ENCODE measurements at places on chromosomes 6 and 20.

- no peak for DNase-seq
Observed at GRCh38 chr6:151753581-151753980, 53.9 kb upstream of the ESR1 start.

DNA sequence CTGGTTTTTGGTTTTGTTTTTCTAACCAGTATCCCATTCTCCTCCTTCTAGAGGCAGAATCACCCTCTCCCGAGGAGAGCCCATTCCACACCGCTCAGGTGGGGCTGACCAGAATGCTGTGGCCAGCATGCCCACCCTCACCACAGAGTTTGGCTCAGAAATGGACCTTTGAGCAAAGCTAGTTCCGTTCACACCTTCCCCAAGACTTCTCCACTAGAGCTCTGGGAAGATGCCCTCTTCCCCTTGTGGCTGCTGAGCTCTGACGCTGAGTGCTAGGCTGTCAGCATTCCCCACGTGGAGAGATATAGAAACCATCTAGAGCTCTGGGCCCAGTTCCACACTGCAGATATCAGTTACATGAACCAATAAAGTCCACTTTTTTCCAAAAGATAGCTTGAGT is 7.9 kb downstream of the GPLD1 start:
- no peak for DNase-seq

DNA sequence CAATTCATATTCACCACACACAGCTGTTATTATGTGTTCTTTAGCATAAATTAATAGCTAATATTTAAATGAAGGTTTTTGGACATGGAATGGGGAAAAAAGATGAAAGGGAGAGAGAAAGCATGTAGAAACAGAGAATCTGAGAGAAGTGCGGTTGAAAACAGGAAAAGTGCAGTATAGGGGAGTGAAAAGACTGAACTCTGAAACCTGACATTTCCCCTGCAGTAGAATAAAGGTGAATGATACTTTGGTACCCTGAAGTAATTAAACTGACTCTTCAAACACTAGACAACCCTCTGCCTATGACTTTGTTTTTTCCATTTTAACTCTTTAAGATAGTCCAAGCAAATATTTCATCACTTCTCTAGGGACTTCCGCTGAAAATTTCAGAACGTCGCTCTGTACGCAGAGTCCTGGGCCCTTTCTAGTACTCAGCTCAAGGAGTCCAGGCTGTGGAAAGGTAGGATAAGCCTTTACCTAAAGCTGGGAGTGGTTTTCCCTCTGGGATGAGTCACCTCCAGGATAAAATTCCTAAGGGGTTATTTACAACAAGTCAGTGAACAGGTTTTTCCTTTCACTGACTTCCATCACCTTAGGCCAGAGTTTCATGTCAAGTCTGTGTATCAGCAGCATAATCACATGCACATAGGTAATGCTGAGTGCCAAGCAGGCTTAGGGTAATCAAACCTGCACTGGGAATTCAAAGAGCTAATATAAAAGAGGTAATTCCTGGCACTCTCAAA is 614.5 kb downstream of the PKHD1 start:
- no peak for DNase-seq

DNA sequence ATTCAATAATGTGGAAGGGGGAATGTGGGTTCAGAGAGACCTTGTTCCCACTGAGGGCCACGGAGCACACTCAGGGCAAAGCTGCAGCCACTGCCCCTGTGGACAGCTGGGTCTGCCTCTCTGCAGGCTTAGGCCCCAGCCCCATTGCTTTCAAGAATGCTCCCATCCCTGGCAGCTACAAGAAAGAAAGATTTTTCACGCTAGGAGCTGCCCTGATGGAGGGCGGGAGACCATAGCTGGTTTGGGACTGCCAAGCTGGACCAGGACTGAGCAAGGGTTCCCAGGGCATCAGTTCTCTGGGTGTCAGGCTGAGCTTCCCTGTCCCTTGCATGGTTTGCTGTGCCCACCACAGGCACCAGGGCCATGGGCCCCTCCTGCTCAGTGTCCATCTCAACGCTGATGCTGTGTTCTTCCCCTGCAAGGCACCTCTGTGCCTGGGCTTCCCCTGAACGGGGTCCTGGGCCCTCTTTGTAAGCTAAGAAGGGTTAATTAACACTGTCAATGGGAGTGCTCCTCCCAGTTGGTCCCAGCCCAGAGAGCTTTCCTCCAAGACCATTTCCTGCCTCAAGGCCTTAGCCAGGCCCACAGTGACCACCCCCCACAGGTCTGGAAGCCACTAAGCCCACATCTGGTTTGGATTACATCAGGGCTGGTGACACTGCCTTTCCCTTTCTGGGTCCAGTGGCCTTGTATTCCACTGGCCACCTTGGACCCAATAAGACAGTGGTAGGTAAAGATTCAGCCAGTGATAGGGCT is 8.4 kb downstream of the FOXS1 start:
- no peak for DNase-seq

- no peak for DNase-seq
Observed at GRCh38 chr6:167050903-167051302, 51.7 kb downstream of the CEP43 start.

GRCh38 chr6:125101631-125102030 is 51.9 kb upstream of the TPD52L1 start:
- DNase-seq = no peak

DNA sequence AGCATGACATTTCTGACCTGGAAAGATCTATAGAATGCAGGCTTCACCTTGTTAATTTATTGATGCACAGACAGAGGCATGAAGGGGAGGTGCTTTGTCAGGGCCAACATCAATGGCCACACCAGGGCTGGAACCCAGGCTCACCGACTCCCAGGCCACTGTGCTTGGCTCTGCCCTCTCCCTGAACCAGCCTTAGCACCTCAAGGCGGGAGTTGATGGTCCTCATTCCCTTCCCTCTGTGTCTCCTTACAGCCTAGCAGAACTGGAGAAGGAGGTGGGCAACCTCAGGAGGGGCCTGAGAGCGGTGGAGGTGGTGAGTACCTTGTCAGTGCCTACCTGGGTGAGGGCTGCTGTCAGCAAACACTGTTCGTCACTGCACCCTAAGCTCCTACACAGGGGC is 35.6 kb downstream of the MOCS1 start:
- DNase-seq = no peak

- DNase-seq = no peak
Observed at GRCh38 chr6:1613688-1614447, 4.2 kb downstream of the FOXC1 start.

DNA sequence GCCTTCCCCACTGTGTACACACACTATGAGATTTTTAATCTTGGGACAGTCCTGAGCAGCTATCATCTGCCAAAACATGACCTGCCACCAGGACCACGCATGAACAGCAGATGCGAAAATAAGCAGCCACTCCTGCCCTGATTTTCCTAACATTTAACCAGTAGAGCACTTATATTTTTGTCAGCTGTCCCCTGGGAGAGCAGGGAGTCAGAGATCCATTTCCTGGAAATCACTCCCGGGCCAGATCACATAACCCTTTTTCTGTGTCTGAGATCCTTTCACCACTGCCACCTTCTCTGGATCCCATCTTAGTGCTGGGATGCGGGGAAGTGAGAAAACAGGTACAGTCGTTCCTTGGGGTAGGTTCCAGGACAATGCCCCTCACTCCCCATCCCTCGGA is 5.7 kb downstream of the SDCBP2 start:
- no peak for DNase-seq

GRCh38 chr6:156062091-156062563 is 606.5 kb upstream of the NOX3 start:
- no peak for DNase-seq

- no peak for DNase-seq
Observed at GRCh38 chr6:143676437-143677045, 1.2 kb upstream of the PHACTR2 start.

DNA sequence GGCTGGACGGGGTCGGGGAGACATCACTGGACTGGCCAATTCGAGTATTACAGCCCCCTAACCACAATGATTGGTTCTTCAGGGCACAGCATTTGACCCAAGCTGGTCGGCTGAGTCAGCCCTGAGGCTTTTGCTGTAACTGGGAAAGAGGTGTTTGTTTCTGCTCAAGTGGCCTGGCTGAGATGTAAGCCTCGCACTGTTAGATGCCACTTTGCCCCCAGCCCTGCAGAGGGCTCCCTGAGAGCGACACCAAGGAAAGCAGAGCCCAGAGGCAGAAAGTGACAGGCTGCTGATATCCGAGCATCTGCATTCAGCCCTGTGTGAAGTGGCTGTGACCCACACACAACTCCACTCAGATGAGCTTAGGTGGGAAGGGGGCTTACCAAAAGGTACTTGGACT is 19.4 kb downstream of the ERGIC3 start:
- no peak for DNase-seq

- no peak for DNase-seq
Observed at GRCh38 chr20:44651684-44652423, at the start of gene ADA. ADA (minus strand) TSS chr20:44651699; CDS start chr20:44651607, 92 bp downstream.

DNA sequence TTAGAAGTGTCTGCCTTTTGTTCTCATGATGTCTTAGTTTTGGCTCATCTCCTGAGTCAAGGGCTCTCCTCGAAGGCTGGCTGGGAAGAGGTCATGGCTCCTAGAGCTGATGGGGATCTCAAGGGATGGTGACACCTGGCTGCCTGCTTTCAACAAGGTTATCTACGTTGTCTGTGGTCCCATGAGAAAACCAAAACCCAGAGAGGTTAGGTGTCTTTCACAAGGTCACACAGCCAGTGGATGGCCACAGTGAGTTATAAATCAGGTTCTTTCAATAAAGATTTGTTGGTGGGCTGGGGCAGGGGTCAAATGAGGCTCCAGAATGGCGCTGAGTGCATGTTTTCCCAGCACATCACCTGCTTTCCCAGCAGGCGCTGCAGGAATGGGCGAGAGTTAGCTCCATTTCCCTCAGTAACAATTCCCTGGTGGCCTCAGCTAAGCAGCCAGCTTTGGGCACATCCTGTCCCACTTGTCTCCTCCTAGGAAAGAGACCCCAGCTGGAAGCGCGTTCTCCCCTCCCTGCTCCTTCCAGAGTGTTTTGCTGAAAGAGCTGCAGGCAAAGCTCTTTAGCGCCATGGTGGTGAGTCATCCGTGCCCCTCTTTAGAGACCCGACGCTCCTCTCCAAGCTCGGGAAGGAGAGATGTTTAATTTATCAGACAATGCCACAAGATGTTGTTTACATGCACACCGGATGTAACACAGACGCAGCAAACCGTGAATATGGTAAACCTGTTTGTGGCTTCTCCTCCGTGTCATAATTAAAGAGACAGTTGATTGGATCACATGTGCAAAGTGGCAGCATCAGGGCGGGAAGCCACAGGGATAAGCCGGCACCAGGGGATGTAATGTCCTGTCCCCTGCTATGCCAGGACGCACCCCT is 109.7 kb downstream of the LRFN2 start:
- DNase-seq = no peak

DNA sequence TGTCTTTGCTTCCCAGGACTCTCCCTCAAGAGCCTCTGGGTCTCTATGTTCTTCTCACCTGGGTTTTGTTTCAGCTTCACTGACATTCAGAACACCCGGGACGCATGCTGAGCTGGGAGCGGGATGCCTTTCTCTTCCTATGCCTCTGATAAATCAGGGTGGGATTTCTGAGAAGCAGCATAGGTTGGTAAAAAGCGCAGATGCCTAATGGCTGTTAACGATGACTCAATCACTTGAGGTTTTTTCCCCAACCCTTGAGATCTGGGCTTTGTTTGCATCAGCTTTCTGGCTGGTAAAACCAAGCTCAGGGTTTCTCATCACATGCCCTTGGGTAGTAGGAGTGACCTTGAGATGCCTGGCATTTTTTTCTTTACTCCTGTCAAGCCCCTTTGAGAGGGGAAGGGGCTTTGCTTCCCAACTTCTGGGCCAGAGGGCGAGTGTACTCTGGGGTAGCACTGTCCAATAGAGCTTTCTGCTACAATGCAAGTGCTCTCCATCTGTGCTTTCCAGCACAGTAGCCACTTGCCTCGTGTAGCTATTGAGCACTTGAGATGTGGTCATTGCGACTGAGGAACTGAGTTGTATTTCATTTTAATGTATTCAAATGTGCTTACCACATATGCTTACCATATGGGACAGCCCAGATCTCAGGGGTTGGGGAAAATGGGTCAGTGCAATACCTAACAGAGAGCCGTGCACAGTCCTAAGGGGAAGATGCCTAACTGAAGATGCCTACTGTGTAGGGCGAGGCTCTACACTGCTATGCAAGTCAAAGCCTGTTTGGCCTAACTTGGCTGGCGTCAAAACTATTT is 69.1 kb downstream of the PPP1R14C start:
- no peak for DNase-seq

GRCh38 chr6:8492536-8493133 is 57.3 kb upstream of the SLC35B3 start:
- no peak for DNase-seq

Measured in activated CD4-positive, alpha-beta T cell treated with anti-CD3 and anti-CD28 coated beads, Interleukin-2, amount 50 U/mL, for 4 hours (primary cell).